ENCODE measurements at places on chromosomes 16 and 17.

DNA sequence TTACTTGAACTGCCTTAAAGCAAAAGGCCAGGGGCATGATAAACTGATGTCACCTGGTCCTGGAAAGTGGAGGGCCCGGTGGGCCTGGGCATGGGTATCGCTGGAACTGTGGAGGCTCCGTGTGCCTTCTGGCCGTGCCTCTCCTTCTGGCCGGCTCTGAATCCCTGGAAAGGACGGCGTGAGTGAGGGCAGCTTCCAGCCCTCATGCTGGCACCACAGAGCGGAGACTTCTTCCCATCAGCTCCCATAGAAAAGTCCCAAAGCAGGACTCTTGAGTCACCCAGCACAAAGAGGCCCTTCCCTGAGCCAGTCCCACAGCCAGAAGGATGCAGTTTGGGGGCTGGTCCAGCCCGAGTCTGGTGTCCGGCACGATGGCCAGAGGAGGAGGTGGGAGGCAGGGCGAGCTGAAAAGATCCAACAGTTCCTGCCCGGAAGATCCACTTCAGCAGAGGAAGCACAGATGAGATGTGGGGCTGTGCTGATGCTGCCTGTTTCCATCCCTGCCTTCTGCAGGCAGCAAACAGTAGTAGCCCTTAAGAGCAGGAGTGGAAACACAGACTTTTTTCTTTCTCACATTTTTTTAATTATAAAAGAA is 7.8 kb downstream of the GAA start:
- DNase-seq: no peak

GRCh38 chr16:1779741-1780676 is 2.4 kb downstream of the SPSB3 start:
- no peak for DNase-seq

- DNase-seq: no peak
Observed at GRCh38 chr17:58005031-58005727, 1.9 kb downstream of the SRSF1 start.

GRCh38 chr16:68381363-68381724 is 67.0 kb downstream of the SMPD3 start:
- no peak for DNase-seq

DNA sequence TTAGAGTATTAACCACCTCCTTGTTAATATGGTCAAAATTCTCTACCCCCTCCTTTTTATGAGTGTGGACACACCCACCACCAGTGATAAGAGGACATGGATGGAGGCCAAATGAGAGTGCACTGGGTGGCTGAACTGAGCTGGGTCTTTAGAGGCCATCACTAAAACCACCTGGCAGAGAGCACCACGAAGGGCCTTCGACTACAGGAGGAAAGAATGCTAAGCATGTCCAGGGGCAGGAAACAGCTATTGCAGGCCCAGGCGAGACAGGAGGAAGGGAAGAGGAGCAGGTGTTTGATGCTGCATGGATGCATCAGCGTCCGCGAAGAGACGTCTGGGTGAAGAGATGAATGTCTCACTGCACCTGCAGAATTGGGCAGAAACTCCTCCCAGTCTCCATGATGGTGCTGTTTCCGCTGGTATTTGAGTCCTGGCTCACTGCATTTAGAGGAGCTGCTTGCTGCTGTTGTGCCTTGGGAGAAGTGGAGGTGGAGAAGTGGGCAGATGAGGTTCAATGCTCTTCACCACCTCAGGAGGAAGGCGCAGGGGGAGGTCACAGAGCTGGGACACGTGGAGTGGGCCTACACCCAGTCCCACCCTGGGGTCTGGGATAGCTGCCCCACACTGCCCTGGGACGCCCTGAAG is 33.2 kb downstream of the SPHK1 start:
- no peak for DNase-seq

- no peak for DNase-seq
Observed at GRCh38 chr16:89304181-89304851, 86.8 kb downstream of the ZNF778 start.

GRCh38 chr17:45021607-45022287 is 29.7 kb downstream of the DCAKD start:
- DNase-seq: peak; percentile 15

DNA sequence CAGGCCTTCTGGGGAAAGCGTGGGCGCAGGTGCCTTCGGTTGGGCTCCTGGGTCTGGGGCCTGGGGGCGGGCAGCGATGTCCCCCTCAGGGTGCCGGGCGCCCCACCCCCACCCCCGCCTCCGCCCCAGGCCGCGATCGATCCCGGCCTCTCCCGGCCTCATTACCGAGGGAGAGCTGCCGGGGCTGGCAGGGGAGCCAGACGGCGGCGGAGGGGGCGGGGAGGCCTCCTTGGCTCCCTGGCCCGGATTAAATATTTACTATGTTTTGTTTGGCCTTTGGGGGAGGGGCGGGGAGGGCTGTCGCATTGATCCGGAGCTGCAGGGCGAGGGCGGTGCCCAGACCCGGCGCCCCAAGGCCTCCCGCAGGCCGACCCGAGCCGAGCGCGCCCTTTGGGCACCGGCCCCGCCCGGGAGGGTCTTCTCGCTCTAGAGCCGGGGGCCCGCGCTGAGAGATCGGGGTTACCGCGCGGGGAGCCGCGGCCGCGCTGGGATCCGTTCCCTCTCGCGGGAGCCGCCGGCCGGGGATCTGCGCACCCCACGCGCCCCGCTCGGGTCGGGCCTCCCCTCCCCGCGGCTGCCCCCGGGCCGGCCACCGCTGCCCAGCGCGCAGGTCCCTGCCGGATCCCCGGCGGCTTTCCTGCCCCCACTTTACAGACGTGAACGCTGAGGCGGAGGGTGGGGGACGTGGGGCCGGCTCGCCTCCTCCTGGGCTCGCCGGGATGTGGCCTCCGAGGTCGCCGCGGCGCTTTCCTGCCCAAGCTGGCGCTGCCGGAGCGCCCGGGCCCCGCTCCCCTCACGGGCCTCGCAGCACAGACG is 27.0 kb downstream of the RTN4RL1 start:
- no peak for DNase-seq

DNA sequence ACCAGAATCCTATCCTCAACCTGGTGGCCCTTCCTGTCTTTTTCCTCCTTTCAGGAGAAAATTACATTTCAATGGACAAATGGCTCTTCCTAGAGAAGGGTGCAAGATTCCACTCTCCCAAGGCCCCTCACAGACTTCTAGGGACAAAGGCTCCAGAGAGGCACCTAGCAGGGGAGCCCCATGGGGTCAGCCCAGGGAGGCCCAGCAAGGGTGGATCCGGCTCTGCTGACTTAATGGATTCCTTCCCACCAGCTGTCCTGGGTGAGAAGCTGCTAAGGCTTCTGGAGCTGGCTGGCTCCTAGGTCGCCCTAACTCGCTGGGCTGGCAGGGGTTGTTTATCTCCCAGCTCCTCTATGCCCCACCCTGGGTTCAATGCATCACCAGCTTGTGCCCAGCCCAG is 152.4 kb downstream of the ZNF423 start:
- DNase-seq: no peak

DNA sequence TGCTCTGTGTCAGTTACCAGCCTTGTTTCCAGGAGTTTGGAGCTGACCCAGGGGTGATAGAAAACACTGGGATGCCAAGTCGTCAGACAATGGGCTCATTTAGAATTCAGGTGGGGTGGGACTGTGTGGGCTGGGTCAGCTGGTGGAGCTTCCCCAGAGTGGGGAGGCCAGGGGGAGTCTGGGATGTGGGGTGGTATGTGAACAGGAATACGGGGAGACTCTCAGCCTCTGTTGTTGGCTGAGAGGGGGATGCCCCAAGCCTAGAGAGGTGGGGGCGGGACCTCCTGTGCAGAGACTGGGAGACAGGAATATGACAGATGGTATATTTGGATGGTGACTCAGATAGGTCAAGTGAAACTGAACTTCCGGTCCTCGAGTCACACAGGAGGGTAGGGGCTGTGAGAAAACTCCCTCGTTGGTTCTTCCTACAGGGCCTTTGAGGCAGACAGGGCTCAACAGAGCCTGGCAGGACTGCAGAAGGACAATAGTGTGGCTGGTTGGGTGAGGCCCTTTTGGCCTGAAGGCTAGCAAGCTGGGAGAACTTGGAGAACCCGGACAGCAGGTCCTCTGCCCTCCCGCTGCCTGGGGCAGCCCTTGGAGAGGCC is 23.7 kb downstream of the CDH1 start:
- no peak for DNase-seq

DNA sequence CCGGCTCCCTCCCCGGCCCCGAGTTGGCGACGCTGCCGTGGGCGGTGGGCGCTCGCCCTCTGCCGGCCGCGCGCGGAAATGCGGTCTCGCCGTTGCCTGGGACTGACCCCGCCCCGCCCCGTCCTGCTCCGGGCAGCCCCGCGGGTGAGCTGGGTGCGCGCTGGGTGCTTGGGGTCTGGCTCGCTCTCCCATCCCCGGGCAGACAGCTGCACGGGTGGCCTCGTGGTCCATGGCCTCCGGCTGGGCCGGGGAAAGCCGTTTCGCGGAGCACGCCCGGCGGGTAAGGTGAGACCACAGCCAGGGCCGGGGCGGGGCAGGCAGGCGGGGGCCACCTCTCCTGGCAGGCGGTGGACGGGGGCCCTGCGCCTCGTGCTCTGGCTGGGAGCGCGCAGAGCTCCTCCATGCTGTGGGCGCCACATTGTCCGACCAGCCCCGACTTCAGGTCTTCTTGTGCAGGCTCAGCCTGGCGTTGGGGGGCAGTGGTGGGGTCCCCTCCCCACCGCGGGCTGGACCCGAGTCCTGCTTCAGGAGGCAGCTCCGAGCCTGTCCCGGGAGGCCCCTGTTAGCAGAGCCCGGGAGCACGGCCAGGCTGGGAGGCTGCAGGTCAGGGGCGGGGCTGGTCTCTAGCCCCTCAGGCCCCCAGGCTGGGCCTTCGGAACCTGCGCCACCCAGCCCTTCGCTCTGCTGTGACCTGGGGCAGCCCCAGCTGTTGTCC is 7.0 kb upstream of the C1QTNF8 start:
- no peak for DNase-seq

DNA sequence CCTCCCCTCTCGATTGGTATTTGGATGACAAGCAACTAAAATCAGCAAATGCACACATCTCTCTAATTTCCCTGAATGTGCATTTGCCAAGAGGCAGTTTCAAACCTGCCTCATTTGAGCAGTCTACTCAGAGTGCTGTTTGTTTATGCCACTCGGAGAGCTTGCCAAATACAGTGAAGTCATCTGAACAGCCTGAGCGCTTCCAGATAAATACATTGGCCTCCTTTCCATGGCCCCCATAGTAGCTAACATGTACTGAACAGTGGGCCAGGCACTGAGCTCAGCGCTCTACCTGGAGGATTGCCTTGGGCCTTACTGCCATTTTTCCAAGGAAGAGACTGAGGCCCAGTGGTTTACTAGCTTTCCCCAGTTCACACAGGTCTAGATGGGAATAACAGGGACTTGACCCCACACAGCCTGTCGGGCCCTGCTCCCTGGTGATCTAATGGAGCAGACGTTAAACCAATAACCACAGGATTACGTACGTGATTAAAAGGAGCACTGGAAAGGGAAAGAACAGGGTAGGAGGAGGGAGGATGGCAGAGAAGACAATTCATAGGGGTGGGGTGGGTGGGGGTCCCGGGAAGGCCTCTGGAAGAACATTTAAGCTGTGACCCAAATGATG is 18.7 kb upstream of the ANKRD40CL start:
- DNase-seq: no peak

DNA sequence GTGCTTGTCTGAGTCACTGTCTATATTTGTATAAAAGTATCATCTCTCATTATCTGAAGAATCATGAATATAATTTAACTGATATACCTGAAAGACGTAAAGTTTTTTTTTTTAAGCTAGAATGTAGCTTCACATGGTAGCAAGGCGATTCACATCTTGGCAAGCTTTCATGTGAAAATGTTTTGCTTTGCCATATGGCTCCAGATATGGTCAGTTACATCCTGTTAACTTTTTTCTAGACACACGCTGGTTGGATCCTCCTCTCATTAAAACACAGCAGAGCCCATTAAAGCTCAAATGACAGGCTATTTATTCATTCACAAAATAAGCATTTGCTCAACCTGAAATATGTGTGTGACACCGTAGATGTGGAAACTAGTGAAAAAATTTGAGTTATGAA is 412.8 kb downstream of the KIF2B start:
- no peak for DNase-seq

DNA sequence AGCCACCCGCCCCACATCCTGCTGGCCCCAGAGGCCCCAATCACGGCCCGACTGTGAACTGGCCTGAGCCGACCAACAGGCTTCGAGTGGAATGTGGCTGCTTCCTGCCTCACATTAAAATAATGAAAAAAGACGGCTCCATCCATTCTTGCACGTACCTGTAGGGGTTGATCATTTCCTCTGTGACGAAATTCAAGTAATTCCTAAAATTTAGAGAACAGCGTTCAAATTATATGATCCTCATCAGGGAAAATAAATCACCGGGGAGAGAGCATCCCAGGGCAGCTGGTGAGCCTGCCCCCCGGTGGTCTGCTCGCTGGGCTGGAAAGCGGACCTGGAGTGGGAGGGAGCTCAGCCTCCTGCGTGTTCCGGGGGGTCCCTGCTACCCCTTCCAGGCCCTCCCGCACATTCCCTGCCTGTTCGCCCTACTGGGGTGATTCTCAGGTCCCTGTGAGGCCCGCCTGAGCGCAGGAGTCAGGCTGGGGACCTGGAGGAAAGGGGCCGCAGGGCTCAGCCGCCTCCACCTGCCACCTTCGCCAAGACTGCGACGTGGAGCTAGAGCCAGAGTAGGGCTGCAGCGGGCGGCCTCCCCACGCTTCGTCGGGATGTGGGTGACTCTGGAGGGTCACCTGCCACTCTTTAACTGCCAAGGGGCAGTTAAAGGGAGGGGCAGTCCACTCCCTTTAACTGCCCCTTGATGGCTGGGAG is 28.9 kb downstream of the SLC7A5 start:
- no peak for DNase-seq

GRCh38 chr16:24353622-24354021 is 97.5 kb downstream of the CACNG3 start:
- no peak for DNase-seq
